ENCODE measurements at places on chromosomes 3 and 15.

DNA sequence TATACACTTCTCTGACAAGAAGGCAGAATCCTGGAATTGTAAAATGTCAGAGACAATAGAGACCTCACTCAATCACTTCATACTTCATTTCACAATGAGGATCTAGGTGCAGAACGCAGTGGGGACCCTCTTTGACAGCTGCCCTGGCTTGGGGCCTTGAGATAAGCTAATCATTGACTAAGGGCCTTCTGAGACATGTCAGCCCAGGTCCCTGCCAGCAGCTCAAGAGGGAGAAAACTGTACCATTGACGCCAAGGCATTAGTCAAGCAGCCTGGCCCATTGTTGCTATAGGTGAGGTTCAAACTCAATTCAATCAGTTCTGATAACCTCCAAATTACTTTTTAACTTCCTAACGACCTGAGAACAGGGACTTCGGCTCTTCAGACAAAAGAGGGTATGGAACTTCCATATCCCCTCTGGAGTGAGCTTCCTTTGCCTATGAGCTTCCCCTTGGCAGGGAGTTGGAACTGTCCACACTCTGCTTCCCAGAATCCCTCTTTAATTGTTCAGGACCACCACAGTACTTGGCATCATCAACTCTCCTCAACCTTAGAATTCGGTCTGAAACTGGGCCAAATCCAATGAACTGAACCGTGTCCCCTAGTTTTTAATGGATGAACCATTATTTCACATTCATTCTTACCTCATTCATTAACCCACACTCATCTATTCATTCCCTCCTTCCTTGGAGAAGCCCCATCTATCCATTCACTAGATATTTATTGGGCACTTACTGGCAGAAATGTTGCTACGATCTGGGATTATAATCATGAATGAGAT is 1.5 kb upstream of the CYP8B1 start:
- DNase-seq: no peak

DNA sequence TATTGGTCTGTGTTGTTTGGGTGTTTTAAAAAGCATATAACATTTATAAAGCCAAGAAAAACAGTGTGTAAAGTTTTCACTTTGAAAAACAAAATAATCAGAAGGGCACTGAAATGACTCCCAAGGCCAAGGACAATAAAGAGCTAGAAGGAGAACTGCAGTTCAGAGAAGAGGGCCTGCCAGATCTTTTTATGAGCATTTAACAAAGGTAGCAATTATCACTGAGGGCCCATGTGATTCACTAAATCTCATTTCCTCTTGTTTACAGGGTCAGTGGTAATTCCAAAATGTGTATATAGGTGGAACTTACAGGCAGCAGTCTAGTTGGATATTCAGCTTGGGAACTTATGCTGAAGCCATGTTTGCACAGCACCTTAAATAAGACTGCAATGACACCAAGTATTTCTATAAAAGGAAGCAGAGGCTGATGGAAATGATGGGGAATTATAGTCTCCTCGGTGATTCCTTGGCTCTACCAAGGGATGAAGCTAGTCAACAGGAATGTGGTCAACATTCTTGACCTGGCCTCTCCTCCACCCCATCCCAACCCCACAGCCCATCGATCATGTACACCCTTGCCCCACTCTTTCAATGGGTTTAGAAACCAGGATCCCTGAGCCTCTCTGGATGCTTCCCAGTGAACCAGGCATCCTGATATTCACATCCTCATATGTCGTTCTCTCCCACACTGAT is 54.4 kb upstream of the THUMPD3 start:
- DNase-seq: no peak

DNA sequence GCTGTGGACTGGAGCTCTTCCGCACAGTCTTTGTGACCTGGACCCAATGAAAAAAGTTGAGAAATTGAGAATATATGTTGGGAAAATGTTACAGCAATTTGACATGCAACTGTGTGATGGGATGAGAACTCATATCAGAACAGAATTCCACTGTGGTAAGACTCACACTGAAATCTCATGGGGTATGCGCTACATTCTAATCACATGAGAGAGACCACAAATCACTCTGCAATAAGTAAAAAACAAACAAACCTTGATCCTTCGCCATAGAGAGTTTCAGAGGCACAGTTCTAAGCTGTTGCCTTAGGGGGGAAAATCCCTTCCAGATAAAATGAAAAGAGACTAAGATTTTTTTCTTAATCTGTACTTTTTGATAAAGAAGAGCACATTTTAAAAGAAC is 37.3 kb downstream of the LMCD1 start:
- no peak for DNase-seq

DNA sequence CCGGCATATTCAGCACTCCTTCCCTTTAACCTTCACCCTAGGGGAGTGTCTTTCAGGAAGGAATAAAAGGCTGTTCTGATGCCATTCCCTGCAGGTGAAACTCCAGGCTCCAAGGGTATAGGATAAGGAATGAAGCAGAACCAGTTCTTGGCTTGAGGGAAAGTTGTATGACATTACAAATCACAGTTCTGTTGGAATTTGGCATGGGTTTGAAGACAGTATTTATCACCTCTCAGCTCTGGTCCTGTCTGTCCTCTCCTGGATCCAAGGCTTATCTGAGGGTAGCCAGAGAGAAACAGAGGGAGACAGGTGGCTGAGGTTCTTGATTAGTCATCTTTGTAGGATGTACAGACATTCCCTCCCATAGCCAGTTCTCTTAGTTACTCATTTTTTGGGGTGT is 37.1 kb downstream of the RAB11A start:
- DNase-seq: no peak

DNA sequence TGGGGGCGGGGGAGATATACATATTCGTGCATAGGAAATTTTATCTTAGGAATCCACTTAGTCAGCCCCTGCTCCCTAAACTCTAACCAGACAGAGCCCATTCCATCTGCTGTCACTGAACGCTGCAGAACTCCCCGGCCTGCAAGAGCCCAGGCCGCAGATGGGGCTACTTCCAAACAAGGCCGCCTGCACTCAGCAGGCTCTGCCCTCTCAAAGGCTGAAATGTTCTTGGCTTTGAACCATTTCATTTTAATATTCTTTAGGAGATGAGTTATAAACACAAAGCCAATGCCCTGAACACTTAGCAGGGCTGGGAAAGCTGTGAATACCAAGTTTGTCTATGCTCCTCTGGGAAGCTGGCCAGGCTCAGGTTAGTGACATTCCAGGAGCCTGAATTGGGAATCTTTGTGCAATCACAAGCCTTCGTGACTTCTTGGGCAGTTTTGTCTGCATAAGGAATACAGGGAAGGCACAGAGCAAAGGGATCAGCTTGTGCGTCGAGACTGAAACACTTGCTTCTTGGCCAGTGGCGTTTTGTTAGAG is 65.0 kb downstream of the SYNM start:
- DNase-seq: no peak

DNA sequence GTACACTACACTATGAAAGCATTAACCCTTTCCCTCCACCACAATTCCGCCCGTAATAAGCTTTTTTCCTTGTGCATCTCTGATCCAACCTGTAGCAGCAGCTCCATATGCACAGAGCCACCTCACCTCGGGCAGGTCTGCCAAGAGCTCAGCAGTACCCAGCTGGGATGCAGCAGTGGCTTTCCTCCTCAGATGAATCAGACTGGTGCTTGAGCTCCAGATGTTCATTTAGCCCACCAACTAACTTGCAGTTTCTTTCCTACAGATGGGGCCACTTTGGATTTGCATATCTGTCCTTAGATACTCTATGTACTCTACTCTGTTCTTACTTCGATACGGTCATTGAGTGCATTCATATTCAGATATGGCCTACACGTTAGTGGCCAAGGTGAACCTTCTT is 14.8 kb upstream of the FSIP1 start:
- no peak for DNase-seq

- DNase-seq: no peak
These were observed 153.8 kb downstream of the EBLN2 start for GRCh38 chr3:73215281-73215680.

GRCh38 chr3:128296469-128297251 is 143.4 kb downstream of the EEFSEC start:
- DNase-seq: no peak

DNA sequence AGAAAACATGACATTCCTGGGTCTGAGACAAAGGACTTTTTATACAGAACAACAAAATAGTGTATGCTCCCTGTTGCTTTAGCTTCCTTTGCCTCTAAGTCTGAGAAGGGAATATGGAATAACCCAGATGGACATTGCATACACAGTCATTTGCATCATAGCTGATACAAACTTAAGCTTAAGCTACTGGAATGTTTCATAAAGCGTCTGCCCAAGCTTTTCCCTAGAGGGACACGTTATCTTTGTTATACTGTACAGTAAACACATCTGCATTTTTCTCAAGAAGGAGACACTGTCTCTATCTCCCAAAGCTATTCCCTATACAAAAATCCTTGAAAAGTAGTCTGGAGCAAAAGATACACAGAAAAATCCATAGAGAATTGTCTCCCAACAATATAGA is 775.0 kb downstream of the DIPK2A start:
- DNase-seq: no peak

GRCh38 chr15:101121511-101122090 is 130.2 kb downstream of the CHSY1 start:
- no peak for DNase-seq

- no peak for DNase-seq
These were observed 407.0 kb downstream of the FHIT start for GRCh38 chr3:60844256-60844655.

DNA sequence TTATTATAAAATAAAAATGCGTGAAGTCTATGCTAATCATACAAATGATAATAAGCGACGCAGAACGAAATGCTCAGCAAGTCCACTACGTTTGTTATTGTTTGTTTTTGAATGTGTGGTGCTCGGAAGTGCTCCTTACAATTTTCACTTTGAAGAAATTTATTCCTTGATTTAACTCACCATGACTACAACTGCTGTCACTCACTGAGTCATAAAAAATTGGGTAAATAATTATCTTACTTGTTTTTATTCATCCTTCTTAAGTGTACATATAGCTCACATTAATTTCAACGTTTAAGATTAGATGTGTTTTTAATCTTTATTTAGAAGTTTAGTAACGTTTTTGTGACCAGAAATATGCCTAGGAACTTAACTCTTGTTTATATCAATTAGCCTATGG is 66.7 kb upstream of the NANOGP8 start:
- DNase-seq: no peak

DNA sequence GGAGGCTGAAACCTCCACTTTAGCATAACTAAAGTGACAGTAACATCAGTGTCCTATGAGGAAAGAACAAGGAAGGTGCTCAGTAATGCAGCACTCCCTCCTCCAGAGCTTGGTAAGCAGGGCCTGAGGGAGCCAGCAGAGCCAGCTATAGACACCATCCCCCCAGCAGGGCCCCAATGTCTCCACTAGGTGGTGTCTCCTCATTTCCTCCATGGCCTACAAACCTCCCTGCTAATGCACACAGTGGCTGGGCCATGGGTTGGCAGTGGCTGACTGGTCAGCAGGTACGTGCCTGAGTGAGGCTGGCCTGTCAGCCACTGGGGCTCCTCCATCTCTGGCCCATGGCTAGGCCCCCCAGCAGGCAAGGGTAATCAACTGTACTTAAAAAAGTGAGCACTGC is 13.6 kb downstream of the MRPS25 start:
- no peak for DNase-seq
